NCI-H526 (cell line): ENCODE measurements at places on chromosomes 1 and 21.
A peak's percentile ranks its signal among the peaks of the same experiment; 100 is the strongest.

DNA sequence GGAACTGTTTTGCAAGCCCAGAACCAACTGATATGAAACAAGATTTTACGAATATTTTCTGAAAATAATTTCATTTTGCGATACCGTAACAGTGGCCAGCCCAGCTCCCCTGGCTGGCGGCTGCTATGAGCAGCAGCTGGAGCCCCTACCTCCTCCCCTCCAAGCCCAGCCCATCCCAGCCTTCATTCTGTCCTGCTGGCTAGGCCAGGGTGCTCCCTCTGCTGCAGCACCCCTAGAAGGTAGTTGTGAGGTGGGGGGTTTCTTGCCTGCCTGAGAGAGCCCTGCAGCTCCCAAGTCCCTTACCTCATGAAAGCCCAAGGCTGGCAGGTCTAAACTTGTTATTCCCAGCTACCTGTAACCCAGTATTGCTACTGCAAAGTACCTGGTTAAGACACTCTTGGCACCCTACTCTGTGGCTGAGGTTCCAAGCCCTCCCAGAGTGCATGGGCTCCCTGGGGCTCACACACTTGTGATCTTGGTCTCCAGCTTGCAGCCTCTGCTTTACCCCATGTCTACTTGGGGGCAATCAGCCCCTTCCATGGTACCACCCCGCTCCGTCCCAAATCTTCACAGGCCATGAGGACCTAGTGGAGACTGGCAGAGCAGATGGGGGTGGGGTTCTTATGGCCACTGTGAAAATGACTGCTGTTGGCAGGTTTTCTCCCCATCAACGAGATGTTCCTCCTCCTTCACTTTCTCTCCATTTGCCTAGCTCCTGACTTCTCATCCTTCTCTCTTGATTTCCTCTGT lies 239.8 kb downstream of the TRABD2B start:
- no peak for DNase-seq

DNA sequence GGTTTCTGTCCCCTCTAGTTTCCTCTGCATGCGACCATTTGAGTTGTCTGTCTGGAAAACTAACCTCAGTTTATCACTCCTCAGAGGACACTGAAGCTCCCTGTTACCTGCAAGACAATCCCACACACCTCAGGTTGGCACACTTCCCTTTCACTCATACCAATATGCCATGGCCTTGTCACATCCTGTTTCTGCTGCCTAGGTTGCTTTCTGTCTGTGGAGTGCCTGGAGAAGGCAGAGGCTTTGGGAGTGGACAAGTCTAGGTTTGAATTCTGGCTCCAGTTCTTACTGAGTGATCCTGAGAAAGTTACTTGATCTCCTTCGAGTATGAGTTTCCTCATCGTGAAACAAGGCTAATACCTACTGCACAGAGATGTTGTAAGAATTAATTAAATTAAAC lies 171.5 kb upstream of the CACYBP start:
- DNase-seq, result no peak

DNA sequence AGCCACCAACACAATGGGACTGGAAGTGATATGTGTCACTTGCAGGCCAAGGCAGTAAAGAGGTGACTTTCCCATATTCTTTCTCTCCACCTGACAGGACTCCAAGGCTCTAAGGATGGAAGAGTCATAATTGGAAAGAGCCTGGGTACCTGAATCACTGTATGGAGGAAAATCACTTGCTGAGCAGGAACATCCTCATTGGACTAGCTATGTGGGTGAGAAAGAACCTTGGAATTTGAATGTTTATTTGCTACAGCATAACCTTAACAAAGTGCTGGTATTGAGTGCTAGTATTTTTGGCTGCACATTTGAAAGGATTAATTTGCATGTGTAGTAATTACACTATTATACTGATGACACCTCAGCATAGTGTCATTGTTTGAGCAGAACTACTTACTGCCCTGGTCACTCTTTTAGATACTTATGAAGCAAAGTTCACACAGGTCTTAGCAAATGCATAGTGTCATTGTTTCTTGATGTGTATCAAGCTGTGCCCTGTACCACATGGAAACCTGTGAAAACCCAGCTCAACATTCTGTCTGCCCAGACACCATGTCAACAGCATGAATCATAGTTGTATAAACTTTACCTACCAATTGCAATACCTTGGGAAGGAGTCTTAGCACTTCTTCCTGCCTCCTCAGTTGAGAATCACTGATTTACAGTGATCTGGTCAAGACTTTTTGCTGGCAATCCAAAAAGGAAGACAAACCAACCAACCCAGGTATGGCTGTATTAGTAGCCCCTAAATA lies 5.1 kb upstream of the S100A10 start:
- no peak for DNase-seq

DNA sequence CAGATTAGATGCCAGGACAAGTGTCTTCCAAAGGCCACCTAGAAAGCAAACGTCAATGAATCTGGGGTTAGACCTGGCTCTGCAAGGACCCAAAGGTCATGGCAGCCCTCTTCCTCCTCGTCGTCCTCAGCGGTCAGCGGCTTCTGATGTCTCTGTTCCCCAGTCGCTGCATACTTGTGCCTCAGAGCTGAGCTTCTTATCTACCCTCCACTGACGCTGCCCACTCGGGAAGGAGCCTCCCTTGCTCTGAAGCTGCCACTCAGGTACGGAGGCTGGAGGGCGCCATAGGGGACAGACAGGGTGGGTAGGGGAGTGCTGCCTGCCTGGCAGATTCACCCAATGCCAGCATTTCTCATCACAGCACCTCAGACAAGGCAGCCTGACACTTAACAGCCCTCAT lies 11.4 kb upstream of the UMODL1 start:
- no peak for DNase-seq

- no peak for DNase-seq
Observed at GRCh38 chr1:163661391-163661790, 339.6 kb downstream of the NUF2 start.

GRCh38 chr21:39386899-39387298 lies 38.0 kb upstream of the HMGN1 start:
- DNase-seq, result no peak

GRCh38 chr1:215279682-215280081 lies 197.1 kb downstream of the KCNK2 start:
- no peak for DNase-seq

- DNase-seq, result no peak
Observed at GRCh38 chr1:216749232-216749631, 26.0 kb upstream of the ESRRG start.

- peak; percentile 23 for DNase-seq
Observed at GRCh38 chr1:52677076-52677806, 20.9 kb downstream of the COA7 start.

GRCh38 chr1:12121212-12122003 lies 45.4 kb upstream of the TNFRSF1B start:
- DNase-seq, result no peak

GRCh38 chr21:32940079-32941014 lies 85.4 kb upstream of the OLIG2 start:
- peak; percentile 22 for DNase-seq

GRCh38 chr1:236142253-236143103 lies at the start of gene GPR137B:
Gene GPR137B, plus strand, starts transcription at chr1:236142539. Its CDS starts 84 bp downstream, at chr1:236142623.
- DNase-seq, result peak; percentile 29

DNA sequence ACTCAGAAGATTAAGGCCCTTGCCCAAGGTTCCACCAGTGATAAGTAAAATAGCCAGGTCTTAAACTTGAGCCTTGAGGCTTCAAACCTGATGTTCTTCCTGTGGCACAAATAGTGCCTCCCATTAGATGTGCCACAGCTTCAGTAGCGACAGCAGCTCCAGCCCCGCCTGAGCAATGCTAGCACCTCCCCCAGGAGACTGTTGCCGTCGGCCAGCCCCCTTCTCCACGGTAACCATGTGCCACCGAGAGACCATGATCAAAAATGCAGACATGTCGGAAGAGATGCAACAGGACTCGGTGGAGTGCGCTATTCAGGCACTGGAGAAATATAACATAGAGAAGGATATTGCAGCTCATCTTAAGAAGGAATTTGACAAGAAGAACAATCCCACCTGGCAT lies 32.2 kb downstream of the KLHDC7A start:
- DNase-seq, result no peak

GRCh38 chr1:230868736-230869385 lies 540 bp upstream of the C1orf198 start:
- peak; percentile 65 for DNase-seq

DNA sequence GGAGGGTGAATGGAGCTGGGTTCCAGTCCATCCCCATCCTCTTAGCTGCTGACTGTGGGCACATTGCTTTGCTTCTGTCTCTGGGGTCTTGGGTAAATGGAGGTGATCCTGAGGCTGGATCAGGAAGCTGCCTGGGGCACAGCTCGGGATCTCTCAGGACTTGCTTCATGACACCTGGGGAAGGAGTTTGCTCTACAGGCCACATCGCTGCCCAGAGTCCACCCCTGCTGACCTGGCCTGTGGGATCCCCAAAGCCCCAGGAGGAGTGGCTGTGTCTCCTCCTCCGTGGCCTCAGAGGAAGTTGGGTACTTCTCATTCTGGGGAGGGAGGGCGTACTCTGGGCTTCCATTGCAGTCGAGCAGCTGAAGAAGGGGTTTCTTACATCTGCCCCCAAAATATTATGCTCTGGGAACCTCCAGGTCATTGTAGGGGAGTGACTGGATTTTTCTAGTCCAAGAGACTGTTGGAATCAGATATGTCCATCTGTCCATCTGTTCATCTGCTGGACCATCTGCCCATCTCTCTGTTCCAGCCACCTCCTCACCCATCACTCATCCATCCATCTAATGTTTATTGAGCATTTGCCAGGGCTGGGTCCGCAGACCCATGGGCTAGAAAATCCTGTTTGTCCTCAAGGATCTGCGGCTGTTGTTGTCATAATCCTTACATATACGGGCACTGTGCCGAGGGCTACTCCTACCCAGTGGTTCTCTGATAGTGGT lies 45.9 kb downstream of the ARHGEF10L start:
- no peak for DNase-seq

DNA sequence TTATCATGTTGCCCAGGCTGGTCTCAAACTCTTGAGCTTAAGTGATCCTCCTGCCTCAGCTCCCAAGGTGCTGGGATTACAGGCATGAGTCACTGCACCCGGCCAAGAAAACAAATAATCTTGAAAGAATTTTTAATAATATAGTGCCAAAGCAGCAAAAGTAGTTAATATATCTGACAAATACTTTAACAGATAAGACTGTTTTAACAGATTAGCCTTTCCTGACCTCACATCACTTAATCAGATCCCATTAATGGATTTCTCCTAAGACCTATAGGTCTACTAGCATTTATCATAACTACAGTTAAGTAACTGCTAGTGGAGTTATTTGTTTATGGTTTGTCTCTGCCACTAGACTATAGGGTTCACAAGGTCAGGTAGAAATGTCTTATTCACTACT lies 61.1 kb upstream of the HP1BP3 start:
- DNase-seq, result no peak

- DNase-seq, result no peak
Observed at GRCh38 chr1:8643542-8644536, 173.6 kb downstream of the RERE start.

GRCh38 chr1:185573162-185573561 lies 161.0 kb upstream of the HMCN1 start:
- DNase-seq, result no peak

DNA sequence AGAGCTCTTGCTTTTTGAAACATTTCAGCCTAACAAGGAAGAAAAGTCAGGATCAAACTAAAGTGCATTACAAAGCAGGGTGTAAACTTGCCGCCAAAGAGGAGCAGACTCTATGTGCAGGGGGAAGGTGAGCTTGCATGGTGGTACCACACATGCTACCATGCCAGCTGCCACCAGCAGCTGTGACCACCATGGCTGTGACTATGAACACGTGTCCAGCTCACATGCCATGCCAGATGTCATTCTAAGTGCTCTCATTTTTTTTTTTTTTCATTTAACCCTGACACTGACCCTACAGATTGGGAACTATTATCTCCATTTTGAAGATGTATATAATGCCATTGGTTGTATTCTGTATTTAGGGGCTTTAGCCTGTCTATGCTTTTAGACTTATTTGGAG lies 79.0 kb downstream of the PCP4 start:
- DNase-seq, result no peak

DNA sequence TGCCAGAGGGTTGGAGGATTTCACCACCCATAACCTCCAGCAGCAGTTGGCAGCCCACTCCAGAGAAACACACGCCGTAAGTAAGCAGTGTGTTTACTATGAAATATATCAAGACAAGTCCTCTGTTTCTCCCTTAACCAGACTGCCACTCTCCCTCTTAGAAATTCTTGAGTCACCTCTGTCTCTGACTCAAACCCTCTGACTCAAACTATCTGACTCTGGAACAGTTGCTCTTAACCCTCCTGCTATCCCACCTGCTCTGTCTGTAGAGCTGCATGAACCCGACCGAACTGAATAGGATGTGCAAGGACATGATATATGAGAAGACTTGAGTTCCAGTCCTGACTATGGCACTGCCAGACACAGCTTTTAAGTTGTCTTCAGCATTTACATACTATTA lies 14.1 kb downstream of the INPP5B start:
- DNase-seq, result peak; percentile 45

GRCh38 chr1:16245476-16246196 lies 8.7 kb upstream of the CPLANE2 start:
- no peak for DNase-seq

- DNase-seq, result no peak
Observed at GRCh38 chr1:81424061-81424460, 376.7 kb upstream of the ADGRL2 start.

DNA sequence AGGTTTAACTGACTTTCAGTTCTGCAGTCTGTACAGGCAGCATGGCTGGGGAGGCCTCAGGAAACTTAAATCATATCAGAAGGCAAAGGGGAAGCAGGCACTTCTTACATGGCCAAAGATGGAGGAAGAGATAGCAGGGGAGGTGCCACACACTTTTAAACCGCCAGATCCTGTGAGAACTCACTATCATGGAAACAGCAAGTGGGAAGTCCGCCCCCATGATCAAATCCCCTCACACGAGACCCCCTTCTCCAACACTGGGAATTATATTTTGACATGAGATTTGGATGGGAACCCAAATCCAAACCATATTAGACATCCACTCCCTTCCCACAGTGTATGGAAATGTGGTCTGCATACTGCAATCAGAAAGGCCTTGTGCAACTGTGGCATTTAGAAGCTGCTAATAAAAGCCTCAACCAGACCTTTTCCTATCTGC lies 148.2 kb downstream of the FCRL5 start:
- no peak for DNase-seq

DNA sequence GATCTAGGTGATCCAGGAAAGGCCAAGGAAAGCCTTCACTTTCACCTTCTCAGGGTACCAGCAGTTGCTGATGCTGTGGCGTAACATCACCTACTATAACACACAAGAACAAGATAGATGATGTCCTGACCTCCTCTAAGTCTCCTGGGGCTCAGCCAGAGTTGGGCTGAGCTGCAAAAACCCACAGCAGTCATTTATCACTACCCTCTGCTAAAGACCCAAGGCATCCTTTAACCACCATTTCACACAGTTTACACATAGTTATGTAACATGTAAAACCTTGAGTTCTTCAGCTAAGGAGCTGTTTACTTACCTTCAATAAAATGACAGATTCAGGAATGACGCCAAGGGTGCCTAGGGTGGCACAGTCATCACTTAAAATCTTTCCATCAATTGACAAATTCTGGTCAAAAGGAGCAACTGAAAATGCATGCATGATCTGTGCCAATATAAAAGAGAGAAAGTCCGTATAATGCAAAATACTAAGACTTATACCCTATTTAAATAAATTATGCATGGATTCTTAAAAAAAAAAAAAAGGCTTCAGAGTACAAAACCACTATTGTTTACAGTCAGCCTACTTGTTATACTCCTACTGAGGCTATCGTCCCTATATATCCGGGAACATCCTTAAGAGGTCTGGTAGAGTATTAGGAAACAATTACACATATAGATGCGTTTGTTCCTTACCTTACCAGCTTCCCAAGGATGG lies 20.7 kb upstream of the RAP1GAP start:
- no peak for DNase-seq

GRCh38 chr1:175071276-175071943 lies 3.8 kb downstream of the TNN start:
- no peak for DNase-seq
